ENCODE measurements at places on chromosomes 6 and 20. TPM values are rescaled to one million over a fixed set of nuclear protein-coding genes. Genes with fewer than 3 reads are reported as not detected.
A peak's percentile ranks its signal among the peaks of the same experiment; 100 is the strongest.

- no peak for DNase-seq
Observed at GRCh38 chr6:27474672-27475071, 1.8 kb upstream of the ZNF184 start.

DNA sequence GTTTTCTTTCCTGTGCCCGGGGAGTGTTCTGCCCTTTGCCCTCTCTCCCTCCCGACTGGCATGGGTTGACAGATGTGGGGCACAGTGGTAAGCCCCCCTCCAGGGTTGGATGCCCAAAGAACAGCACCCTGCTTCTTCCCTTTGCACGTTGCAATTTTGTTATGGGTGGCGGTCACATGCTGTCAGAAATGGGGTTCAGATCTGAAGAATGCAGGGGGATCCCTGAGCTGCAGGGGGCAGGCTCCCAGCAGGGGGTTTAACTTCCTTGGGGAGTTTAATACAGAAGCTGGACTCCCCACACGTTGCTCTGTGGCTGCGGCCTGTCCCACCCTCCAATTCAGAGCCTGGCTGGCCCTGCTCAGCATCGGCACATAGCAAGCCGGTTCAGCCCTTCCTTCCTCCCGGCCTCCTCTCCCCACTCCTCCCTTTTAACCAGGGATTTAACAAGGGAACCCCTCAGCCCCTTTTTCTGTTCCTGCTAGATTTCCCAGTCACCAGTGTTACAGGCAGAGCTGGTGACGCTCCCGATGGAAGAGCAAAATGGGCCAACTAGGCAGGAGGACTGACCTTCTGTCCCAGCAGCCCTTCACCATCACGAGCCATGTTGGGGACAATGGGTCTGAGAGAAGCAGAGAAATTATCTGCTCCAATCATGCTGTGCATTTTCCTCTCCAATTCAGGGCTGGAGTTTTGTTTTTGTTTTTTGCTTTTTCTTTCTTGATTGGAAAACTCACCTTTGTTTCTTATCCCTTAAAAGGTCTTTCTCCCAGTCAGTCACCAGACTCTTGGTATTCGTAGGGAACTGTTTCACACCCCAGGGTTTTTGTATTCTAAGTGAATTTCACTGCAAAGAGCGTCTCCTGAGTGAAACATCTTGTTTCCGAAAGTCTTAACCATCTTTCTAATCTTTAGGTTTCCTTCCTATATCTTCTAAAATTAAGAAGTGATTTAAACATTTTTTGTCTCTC is 6.8 kb downstream of the FOXF2 start:
- DNase-seq, result no peak

DNA sequence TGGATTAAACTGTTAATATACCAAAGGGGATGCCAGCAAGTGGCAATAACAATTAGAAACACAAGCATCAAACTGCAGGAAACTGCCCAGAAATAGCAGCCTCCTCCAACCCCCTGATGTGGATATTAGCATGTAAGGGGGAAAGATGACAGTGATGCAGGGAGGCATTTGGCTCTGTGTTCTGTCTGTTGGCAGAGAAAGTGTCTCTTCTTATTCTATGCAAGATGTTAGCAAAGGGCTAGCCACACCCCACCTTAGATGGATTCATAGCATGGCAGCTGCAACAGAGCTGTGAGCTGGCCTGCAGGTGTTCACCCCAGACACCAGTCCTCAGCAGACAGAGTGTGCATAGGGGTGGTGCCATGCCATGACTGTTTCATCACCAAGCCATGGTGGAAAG is 38.0 kb downstream of the SCP2D1 start:
- DNase-seq, result no peak

- no peak for DNase-seq
Observed at GRCh38 chr6:110618591-110619267, 142.3 kb upstream of the SLC22A16 start.

GRCh38 chr6:164478426-164478825 is 831.0 kb downstream of the C6orf118 start:
- DNase-seq, result no peak

- DNase-seq, result no peak
Observed at GRCh38 chr6:147947521-147947920, 395.1 kb upstream of the SASH1 start.

DNA sequence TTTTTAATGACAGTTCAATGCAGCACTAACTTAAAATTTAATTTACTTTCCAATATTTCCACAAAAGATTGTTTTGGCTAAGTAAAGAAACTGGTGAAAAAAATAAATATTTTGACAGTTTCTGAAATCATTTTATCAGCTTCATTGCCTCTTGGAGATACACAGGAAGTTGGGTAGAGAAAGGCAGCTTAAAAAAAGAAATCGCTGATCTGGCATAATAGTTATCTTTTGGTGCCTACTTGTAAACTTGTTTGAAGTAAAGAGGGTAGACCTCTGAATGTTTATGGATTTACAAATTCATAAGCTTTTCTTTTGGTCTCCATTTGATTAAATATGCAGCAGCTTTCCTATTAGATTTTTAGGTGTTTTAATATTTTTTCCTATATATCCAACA is 103.4 kb downstream of the RTN4IP1 start:
- no peak for DNase-seq

GRCh38 chr20:3734111-3734843 is 1.8 kb downstream of the HSPA12B start:
- no peak for DNase-seq

DNA sequence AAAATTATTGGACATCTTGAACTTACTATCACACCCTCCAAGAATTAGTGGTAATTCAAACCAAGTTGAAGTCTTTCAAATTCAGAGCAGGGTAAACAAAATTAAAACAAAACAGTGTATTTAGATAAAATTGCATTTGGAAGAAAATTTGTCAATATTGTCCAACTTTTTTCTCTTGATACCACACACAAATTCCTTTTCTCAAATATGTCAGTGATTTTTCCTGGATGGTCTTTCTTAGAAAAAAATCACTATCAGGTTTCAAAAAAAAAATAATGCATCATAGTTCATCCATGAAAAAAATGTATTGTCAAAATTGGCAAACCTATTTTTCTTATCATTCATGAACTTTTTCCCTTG is 667.1 kb downstream of the TENT5A start:
- DNase-seq, result no peak

GRCh38 chr6:2542858-2543218 is 207.9 kb downstream of the MYLK4 start:
- peak; percentile 54 for DNase-seq

DNA sequence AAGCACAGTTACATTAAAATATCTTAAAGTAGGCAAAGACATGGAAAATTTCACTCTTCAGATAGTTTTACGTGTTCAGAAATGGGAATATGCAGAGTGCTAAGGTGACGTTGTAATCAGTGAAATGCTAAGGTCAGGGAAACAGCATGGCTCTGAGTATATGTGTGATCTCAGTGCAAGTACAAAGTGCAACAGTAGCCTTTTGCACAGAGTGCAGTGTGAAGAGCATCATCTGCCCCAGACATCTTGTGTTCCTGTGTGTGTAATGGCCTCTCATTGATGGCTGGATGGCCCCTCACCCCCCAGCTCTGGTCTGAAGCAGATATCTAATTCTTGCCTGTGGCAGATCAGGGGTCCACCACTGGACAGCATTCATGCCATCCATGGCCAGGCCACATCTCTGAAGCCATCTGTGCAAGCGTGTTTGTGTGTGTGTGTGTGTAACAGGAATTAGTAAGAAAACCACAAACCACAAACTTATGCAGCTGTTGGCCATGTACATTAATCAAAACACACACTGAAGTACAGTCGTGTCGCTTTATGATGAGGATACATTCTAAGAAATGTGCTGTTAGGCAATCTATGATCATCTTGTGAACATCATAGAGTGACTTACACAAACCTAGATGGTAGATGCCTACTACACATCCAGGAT is 165.1 kb downstream of the RALGAPA2 start:
- DNase-seq, result peak; percentile 17

DNA sequence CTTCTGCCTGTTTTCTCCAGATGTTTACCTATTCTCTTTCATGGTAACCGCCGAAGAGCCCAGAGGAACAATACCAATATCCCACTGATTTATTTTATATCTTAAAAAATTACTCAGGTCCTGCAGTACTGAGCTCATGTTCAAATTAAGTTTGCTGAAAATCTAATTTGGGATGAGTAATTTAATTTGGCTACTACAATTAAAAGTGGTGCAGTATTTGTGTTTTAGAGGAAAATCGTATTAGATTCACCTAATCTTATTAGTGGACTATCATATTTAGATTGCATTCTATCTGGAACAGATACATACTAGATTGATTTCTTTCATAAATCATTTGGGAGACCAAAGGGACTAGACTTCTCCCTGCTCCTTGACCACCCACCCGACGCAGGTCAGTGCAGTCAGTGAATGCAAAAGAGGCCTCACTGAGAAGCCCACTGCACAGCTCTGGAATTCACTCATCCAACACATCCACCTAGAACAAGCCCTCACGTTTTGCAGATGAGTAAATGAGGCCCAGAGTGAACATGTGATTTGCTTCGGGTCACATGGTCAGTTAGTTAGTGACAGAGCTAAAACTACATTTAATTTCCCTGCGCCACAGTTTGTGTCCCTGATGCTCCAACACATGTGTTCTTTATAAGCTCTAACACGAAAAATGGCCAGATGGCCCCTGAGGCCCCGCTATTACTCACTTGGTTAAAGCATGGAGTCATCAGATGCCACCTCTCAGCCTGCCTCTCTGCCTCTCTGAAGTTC is 101.8 kb downstream of the TRERF1 start:
- no peak for DNase-seq

GRCh38 chr6:84274856-84275255 is 47.4 kb upstream of the CEP162 start:
- DNase-seq, result no peak

- DNase-seq, result no peak
Observed at GRCh38 chr6:149933036-149933435, 8.8 kb upstream of the ULBP2 start.

The OR2J3 gene
- not detected for total RNA-seq

The FAM210B gene
- total RNA-seq, result 5.5 TPM

The SPATS1 gene
- total RNA-seq, result not detected

The TP53TG5 gene
- total RNA-seq, result 0.55 TPM

All from activated CD4-positive, alpha-beta memory T cell treated with anti-CD3 and anti-CD28 coated beads for 36 hours (primary cell).